Mesenteric fat pad (tissue), 1 donor: ENCODE measurements at places on chromosomes 7 and 10.

DNA sequence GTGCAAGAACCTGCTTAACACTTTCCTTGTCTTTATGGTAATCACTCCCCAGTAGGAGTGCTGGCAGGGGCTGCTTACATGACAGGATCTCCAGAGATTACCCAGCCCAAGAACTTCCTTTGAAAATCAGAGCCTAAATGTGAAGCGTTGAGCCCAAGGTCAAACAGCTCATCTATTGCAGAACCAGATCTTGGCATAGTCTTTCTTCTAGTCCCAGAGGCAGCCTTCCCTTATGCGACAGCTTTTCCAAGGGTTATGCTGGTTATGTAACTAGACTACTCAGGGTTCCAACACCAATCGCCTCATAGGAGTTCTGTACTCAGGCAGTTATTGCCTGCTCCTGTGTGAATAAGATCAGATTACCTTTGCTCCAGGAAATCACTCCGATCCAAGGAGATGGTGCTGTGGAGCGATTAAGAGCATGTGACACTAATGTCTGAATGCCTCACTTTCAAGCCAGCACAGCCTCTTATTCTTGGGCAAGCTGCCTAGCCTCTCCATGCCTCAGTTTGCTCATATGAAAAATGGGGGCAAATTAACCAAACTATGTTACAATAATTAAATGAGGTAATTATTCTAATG is 8.4 kb upstream of the LGI1 start:
- no peak for DNase-seq

DNA sequence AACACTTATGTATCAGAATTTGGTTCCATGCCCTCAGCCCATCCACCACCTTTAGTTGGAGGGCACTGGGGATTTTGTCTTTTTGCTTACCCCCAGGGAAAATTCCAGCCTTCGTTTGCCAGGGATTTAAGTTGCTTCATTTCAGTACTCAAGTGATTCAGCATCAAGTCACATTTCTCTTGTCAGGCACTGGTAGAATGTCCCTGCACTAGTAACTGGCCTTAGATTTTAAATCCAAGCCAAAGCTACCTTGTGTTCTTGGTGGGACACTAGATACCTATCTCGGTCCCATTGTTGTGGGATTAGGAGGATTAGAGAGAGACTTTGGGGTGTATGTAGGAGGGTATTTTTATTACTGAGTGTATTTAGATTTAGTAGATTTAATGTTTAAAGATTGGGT is 613.1 kb downstream of the SUGCT start:
- DNase-seq, result no peak

DNA sequence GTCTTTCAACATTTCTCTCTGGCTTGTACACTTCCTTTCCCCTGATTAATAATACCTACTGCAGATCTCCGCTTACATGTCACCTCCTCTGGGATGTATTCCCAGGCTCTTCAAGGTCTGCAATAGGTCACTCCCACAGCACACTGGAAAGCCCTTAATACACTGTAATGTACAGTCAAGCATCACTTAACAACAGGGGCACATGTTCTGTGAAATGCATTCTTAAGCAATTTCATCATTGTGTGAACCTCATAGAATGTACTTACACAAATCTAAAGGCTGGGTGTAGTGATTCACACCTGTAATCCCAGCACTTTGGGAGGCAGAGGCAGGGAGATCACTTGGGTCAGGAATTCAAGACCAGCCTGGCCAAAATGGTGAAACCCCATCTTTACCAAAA is 1.9 kb downstream of the COX15 start:
- DNase-seq, result no peak

- no peak for DNase-seq
These were observed 86.3 kb upstream of the VIPR2 start for GRCh38 chr7:159231017-159231416.

GRCh38 chr7:101784292-101785127 is 32.9 kb upstream of the CUX1 start:
- DNase-seq, result no peak

- DNase-seq, result no peak
These were observed 34.3 kb upstream of the ZNF32 start for GRCh38 chr10:43682956-43683355.

GRCh38 chr7:137287651-137288258 is 55.8 kb downstream of the PTN start:
- no peak for DNase-seq

- no peak for DNase-seq
These were observed at the start of gene LANCL2 for GRCh38 chr7:55365205-55365674. LANCL2 (plus strand) TSS chr7:55365337; CDS start chr7:55366026, 689 bp downstream.

GRCh38 chr10:6186894-6187256 is 15.9 kb upstream of the PFKFB3 start:
- no peak for DNase-seq

DNA sequence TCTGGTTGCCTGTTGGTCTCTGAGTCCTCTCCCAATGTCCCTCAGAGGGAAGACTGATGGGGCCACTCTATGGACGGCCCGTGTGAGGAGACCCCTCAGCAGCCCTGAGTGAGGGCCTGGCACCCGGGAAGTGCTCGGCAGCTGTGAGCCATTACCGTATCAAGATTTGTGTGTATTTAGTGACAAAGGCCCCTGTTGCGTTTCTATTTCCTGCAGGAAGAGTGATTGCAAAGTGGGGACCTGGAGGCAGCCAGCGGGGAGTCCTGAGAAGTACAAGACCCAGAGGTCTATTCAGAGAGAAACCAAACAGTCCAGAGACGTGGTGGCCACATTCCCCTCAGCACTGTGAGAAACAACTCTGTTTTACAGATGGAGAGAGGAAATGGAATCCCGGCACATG is 51.1 kb upstream of the CHST15 start:
- DNase-seq, result no peak

GRCh38 chr7:72078301-72078700 is 333.8 kb downstream of the CALN1 start:
- no peak for DNase-seq
